ENCODE measurements at places on chromosomes 12 and 14.

- no peak for DNase-seq
Observed at GRCh38 chr14:71716041-71716772, 216.0 kb upstream of the RGS6 start.

DNA sequence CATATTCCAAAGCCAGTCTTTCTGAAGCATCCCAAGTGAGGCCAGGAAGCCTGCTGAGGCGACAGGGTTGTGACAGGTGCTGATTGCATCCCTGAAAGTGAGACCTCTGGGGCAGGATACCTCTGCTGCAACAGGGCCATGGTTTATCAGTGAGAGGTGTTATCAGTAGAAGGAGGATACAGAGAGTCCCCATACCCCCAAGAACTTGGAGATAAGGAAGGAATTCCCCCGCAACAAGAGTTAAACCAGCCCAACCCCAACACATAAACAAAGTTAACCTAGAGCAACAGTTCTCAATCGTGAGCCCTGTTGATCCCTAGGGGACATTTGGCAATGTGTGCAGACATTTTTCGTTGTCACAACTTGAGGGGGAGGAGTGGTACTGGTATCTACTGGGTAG lies 233.1 kb upstream of the NOS1 start:
- no peak for DNase-seq

DNA sequence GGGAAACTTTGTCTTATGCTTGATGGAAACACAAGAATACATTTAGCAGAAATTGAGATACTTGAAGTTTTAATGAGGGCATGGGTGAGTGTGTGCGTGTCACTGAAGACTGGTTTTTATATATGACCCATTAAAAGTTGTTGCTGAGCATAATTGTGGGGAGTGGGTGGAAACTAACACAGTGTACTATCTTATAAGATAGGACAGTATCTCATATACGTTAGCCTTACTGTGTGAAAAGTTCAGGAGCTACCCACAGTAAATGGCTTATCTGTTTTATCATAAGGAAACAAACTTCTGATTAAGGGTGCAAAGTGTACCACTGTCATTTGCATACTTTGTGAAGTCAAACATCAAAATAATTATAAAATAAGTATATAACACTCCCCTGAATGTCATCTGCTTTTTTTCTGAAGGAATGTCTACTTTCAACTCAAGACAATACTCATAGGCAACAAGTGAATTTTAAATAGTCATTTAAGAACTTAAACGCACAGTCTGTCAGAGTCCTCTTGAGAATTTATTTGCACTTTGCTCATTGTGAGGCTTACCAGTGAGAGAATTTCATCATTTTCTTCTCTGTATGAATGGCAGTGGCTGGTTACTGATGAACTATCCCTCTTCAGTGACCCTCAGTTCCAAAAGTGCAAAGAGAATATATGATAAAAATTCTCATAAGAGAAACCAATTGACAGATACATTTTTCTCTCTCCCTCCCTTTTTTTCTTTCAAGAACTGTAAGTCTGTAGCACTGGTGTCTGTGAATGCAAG lies 4.2 kb downstream of the PDE3A start:
- no peak for DNase-seq

DNA sequence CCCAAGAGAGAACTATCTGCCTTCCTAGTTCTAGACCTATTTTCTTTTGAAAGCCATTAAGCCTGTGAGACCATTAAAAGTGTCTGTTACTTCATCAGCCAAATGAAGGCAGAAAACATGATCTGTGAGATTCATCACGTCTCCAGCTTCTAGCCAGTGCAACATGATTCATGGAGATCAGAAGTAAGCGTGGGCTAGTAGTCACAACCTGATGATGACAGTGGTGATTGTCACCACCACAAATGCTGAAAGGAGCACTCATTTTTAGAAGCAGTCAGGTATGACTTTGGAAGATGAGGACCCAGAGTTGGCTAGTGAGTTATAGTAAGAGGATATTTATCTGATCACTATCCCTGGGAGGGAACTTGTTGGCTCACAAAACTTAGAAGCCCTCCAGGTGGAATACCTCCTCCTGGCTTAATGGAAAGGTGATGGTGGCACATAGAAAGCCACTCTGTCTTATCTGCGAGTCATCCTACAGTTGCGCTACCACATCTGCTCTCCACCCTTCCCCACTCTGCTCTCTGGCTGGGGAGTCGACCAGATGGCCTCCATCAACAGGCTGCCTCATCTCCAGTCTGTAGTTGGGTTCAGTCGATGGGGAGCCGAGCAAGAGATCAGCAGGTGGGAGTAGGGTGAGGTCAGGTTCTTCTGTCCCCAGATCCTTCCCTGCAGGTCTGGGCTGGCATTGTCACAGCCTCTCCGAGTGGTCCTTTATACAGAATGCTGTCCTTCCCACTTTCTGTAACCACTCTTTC lies 317.6 kb upstream of the FKBP4 start:
- DNase-seq: no peak

- DNase-seq: no peak
Observed at GRCh38 chr12:74066476-74066875, 471.2 kb upstream of the ATXN7L3B start.

GRCh38 chr12:121446750-121447149 lies 46.8 kb downstream of the RNF34 start:
- no peak for DNase-seq

All from C1 segment of cervical spinal cord (tissue), 14 donors.